ENCODE measurements at places on chromosomes 6 and 20. TPM values are rescaled to one million over a fixed set of nuclear protein-coding genes. Genes with fewer than 3 reads are reported as not detected.

Gene PNPLA1
- 0.05 TPM for total RNA-seq

Gene CALHM4
- not detected for total RNA-seq

Gene GPLD1
- 0.32 TPM for total RNA-seq

Gene TMEM170B
- total RNA-seq, result 1.8 TPM

Gene UFL1
- 34.4 TPM for total RNA-seq

Gene CST2
- total RNA-seq, result not detected

Gene DCDC2
- total RNA-seq, result not detected

Gene BPI
- not detected for total RNA-seq

Gene VWA7
- 0.09 TPM for total RNA-seq

Gene SLC22A1
- 1.4 TPM for total RNA-seq

Gene FBXO9
- 41.9 TPM for total RNA-seq

Gene KCNK15
- 0.09 TPM for total RNA-seq

Gene SAMD3
- 24.1 TPM for total RNA-seq

Gene RAB44
- not detected for total RNA-seq

Gene CST5
- total RNA-seq, result not detected

Gene IL17F
- not detected for total RNA-seq

Gene ULBP1
- total RNA-seq, result 0.09 TPM

Gene C2
- total RNA-seq, result 0.42 TPM

Gene HLA-G
- not detected for total RNA-seq

Gene RSPO3
- total RNA-seq, result 1.2 TPM

Gene PAK5
- not detected for total RNA-seq

Gene MCHR2
- not detected for total RNA-seq

Gene FAM83C
- not detected for total RNA-seq

Gene TCF21
- total RNA-seq, result 1.4 TPM

Gene SLC35D3
- not detected for total RNA-seq

Gene TTLL9
- not detected for total RNA-seq

Gene UBE2C
- total RNA-seq, result 2.1 TPM

Gene SLC17A2
- total RNA-seq, result not detected

Gene NR2E1
- total RNA-seq, result not detected

Gene GRIK2
- total RNA-seq, result 9.6 TPM

Gene ERVFRD-1
- not detected for total RNA-seq

Gene EFCAB8
- under 0.01 TPM for total RNA-seq

Gene EEF1A2
- 3.9 TPM for total RNA-seq

Gene MOG
- total RNA-seq, result not detected

Gene DPPA5
- not detected for total RNA-seq

Gene C20orf141
- total RNA-seq, result not detected

Gene GNMT
- not detected for total RNA-seq

Gene ZC3H12D
- 0.30 TPM for total RNA-seq

Data from smooth muscle cell of the umbilical artery (primary cell).